Hypothalamus (tissue), 51 donors: ENCODE measurements at places on chromosomes 1 and 21.

- DNase-seq = no peak
These were observed 124.6 kb upstream of the ZNF648 start for GRCh38 chr1:182185842-182186756.

DNA sequence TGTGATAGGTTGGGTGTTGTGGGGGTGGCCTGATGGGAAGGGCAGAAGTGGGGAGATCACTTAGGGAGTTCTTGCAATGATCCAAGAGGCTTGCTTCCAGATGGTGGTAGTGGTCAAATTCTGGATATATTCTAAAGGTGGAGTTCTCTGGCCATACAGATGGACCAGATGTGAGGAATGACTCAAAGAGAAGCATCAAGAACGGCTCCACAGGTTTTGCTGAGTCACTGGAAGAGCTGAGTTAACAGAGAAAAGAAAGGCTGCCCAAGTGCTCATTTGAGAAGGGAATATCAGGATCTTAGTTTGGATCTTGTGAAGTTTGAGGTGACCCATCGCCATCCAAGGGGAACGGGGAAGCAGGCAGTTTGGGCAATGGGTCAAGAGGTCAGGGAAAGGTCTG, 192.9 kb upstream of the GALNT2 start:
- no peak for DNase-seq

GRCh38 chr1:174969977-174970376, 29.8 kb upstream of the CACYBP start:
- DNase-seq = no peak

GRCh38 chr1:184596950-184597645, 157.6 kb downstream of the EDEM3 start:
- DNase-seq = no peak

DNA sequence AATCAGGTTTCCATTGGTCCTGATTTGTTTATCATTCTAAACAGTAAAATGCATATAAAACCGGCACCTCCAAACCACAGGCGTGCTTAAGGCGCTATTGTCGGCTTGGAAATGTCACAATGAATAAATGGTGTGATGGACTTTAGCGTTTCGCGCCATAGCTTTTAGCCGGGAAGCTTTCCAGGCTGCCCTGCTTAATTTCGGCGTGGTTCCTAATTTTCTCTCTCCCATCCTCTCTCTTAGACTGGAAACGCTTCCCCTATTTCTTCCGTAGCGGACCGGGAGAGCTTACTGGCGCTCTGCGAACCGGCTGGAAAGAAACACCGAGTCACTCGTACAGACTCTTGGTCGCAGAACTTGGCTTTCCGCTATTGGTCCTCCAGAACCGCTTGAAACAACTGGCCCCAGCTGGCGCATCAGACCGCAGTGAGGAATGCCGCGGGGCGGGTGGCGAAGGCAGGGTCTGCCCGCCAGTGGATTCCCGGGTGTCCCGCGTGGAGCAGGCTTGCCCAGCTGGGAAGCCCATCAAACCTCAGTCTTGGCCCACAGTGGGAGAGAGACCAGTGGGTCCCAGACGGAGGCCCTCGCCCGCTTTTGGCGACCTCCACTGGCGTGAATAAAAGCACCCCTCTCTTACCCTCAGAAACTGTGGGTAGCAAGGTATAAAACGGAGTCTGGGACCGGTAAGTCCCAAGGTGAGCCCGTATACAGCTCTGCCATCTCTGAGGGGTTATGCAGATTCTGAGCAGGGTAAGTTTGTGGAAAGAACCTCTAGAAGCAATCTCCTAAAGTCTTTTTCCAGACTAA, 4.0 kb upstream of the LHX8 start:
- DNase-seq = no peak

- no peak for DNase-seq
These were observed 3.5 kb downstream of the TRIM67 start for GRCh38 chr1:231165371-231165770.

GRCh38 chr1:41621256-41621655, 136.8 kb upstream of the EDN2 start:
- no peak for DNase-seq

DNA sequence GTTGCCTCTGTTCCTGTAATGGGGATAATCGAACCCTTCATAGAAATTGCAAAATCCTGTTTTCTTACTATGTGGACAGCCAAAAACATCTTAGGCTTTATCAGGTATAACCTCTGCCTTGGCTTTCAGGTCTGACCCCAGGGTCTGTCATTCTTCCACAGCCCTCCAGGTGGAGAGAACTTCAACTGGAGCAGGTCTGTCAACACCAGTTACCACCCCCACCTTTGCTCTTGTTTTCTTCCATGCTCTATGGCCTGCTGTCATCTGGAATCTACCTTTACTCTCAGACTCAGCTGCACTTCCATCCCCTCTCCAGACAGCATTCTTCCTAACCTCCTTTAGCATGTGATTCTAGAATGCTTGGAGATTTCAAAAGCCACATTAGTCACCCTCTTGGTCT, 10.4 kb upstream of the GJA9 start:
- no peak for DNase-seq

- DNase-seq = no peak
These were observed 64.9 kb downstream of the PRKACB start for GRCh38 chr1:84208935-84209334.

- DNase-seq = no peak
These were observed 290.3 kb upstream of the B3GALT2 start for GRCh38 chr1:193476748-193477147.

GRCh38 chr1:154157520-154158306, 2.8 kb upstream of the NUP210L start:
- DNase-seq = no peak

- peak; percentile 80 for DNase-seq
These were observed 4.0 kb downstream of the S100A16 start for GRCh38 chr1:153608742-153609584.
